ENCODE measurements at places on chromosomes 7 and 10.

- DNase-seq, result no peak
These were observed 44.2 kb upstream of the RNF148 start for GRCh38 chr7:122746948-122747347.

DNA sequence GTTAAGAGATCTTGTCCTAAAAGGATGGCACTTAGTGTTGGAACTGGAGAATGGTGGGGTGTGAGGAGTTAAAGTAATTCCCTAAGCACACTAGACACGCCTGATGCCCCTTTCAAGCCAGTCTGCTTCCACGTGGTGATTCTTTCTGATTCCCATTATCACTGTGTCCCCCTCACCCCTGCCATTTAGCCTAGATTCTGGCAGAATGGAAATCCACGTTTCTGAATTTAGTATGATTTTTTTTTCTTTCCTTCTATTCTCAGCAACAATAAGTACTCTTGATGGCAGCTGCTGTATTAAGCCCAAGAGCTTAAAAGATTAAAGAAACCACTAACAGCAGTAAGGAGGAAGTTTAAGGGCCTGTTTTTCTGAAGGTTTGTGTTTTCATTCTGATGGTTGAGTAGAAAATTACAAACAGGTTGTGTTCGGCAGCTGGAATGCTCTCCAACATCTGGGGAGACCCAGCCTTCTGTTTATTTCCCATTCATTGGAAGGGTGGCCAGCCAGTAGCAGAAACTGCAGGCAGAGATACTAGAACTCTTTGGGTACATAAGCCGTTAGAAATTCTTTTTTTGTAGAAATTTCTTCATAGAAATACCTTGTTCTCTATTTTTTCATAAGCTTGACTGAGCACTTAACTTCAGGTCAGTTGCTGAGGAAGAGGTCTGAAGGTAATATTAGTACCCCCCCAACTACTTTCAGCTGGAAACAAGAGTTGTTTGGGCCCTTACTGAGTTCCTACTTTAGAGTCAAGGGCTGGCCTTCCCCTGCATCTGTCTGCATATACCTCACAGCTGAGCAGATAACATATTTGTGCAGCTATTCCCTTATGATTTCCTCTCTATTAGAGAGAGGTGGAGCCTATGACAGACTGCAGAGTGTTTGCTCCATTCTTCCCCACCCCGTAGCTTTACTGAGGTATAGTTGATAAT lies 355.1 kb downstream of the AUTS2 start:
- no peak for DNase-seq

DNA sequence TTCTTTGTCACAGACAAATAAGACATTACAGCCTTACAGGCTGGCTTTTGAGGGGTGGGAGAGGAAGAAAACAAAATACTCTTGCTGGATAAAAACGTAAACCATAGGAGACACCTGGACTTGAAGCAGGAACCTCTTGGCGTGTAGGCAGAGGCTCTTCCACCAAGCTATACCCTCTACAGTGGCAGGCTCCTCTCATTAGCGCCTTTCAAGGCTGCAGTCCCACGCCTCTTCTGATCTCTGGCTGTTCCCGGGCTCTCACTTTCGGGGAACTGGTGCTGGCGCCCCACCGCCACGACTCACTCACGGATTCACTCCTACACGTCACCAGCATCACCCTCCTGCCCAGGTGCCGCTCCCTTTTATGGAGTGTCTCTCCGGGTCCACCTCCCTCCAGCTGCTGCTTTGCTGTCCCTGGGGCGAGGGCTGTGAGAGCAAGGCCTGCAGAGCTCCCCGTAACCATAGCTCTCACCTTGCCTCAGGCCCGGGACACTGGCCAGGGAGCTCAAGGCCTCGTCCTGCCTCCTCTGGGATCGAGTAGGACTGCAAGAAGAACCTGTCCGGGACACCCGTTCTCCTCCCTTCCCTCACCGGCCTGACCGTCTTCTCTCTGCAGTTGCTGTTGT lies 62.6 kb downstream of the ZNF777 start:
- DNase-seq, result no peak

GRCh38 chr10:75230600-75231038 lies 5.1 kb downstream of the COMTD1 start:
- DNase-seq, result peak; percentile 96

Data from CD4-positive, alpha-beta T cell treated with Interleukin-2 at 100 ng/mL for 4 hours (primary cell).